ENCODE measurements at places on chromosomes 5 and 9.
A peak's percentile ranks its signal among the peaks of the same experiment; 100 is the strongest.

DNA sequence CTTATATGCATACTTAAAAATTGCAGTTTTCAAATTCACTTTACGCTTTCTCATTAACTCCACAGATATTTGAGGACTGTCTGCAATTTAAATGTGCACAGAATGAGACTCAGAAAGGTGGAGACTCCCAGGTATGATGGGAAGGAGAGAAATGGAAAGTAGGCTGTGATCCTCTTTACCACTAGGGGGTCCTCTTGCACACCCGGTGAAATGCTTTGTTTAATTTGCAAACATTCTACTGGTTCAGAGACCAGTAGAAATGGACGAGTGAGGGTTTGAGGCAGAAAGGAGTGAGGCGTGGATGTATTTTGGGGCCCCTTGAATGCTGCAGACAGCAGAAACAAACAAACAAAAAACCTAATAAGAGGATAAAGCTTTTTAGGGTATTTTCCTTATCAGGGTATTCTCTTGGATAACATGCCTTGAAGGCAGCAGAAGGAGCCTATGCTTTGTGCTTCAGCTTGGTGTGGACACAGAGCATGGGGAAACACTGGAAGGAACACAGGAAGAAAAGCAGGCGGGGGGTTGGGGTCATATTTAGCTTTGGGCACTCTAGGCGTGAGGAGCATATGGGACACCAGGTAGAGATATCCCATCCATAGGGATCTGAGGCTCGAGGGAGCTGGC is 410.1 kb downstream of the DMRT2 start:
- DNase-seq = no peak

DNA sequence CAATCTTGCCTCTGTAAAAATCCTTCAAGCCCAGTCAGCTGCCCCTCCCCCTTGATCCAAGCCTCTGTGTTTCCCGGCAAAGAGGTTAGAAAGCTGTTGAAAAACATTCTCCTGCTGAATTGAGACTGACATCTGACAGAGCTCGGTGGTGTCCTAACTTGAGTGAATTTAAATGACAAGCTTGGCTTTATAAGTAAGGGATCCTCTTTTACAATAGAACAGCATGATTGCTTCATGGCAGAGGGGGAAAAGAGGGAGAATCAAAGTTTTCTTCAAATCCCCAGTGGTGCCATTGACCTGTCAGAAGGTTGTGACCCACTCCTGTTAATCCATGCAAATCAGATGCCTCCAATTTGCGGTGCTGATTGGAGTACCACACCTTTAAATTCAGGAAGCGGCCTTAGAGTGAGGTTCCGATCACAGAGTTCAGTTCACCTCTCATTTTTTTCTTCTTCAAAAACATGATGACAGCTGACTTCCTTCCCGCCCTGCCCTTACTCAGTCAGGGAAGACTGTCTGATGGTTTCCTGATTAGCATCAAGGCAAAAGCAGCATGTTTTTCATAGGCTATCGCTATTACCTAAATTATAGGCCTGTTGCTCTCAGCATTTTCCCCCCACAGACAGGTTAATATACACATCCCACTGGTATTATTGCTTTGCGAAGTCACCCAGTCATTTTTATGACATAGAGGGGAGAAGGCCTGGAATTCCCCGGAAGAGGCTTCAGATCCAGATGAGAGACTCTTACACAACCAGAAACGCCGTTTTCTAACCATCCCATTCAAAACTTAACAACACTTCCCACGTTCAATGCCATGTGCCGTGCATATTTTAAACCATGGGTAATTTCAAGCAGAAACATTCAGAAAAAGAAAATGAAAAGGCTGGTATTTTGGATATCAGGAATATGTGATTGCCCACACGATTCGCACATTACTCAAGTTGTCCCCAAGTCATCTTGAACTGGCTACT is 141.4 kb downstream of the EBF1 start:
- DNase-seq = no peak

- DNase-seq = no peak
Observed at GRCh38 chr9:112623198-112623597, 94.7 kb downstream of the INIP start.

GRCh38 chr5:53987101-53987500 is 323.3 kb downstream of the ARL15 start:
- DNase-seq = no peak

- no peak for DNase-seq
Observed at GRCh38 chr5:150607991-150608390, 32.5 kb upstream of the SYNPO start.

- DNase-seq = peak; percentile 23
Observed at GRCh38 chr9:124768750-124769548, 2.2 kb downstream of the NR6A1 start.
